ENCODE measurements at places on chromosomes 3 and 15.

DNA sequence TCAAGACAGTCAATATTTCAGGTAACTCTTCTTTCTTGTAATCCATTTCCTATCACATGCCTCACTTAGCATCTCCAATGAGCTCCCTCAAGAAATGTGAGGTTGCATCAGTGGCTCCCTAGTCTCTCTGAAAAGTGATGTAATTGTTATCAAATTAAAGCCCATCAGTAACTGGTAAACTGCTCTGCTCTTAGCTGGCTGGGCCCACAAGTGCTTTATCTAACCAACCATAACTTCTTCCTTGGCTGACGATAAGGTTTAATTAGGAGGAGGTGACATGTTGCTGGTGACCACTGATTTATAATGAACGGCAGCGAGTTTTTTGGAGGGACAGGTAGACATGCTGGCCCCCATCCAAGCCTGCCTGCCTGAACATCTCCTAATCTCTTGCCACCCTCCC lies 79.6 kb downstream of the RTP4 start:
- DNase-seq, result no peak

GRCh38 chr15:53534105-53534839 lies 225.2 kb downstream of the WDR72 start:
- no peak for DNase-seq

DNA sequence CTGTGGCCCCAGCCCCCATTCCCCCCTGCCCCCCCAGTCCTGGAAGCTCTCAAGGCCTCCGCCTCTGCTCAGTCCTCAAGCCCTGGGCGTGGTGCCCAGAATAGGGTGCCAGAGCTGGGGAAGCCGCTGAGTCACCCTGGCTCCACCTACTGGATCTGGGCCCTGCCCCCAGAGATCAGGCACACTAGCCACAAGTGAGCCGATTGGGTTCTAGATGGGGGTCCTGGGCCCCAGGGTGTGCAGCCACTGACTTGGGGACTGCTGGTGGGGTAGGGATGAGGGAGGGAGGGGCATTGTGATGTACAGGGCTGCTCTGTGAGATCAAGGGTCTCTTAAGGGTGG lies 5.7 kb downstream of the EIF4G1 start:
- DNase-seq, result no peak

DNA sequence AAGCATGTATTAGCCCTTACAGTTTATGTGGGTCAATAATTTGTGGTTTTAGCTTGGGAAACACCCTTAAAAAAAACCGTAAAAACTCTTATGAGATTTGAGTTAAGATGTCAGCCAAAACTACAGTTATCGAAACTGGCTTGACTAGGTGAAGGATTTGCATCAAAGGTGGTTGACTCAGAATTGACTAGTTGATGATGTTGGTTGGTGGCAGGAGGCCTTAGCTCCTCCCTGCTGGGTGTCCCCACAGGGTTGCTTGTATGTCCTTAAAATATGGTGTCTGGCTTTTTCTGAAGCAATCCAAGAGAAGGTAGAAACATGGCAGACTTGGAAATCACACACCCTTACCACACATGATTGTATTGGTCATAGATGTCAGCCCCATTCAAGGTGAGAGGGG lies 305.1 kb downstream of the ROBO2 start:
- DNase-seq, result no peak

DNA sequence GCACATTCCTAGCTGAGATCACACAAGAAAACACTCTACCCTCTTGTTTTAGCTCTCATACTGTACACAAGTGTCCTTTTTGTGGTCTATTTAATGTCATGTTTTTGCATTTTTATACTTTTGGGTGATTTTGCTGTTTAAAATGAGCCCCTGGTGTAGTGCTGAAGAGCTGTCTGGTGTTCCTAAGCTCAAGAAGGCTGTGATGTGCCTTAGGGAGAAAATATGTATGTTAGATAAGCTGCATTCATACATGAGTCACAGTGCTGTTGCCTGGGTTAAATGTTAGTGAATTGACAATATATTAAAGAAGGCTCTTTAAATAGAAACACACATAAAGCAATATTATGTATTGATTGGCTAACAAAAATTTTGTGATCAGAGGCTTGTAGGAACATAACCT lies 387.4 kb upstream of the C2CD4B start:
- no peak for DNase-seq

- DNase-seq, result no peak
Observed at GRCh38 chr3:119873646-119874045, 91.7 kb downstream of the NR1I2 start.

DNA sequence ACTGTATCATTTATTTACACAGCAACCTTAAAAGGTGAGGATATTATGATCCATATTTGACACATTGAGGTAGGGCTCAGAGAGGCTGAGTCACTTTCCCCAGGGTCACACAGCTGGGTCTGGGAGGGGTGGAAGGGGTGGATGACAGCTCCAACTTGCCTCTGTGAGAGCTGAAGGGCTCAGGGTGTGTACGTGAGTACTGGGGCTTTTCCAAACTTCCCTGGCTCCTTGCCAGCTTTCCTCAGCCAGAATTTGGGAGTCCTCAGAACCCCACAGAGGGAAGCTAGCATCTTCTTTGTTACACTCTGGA lies 58.3 kb upstream of the SLC6A11 start:
- DNase-seq, result no peak

DNA sequence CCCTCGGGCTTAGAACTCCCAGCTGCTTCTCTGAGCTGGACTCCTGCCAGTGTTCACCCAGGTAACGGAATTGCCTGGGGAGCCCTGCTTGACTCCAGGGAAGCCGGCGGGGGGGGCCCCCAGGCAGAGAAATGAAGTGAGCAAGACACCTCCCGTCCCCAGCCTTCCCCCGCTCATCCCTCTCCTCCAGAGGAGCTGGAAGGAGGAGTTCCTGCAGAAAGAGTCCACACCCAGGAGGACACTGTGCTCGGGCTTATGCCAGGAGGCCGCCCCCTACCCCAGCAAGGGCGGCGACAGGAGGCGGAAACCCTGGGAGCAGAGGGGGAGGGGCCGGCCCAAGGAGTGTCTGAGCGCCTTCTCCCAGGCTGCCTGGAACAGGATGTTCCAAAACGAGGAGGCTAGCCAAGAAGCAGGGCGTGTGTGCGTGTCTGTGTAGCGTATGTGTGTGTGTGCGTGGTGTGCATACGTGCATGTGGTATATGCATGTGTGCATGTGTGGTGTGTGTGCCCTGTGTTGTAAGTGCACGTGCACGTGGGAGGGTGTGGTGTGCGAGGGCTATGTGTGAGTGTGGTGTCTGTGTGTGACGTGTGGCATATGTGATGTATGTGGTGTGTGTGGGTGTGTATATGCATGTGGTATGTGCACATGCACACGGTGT lies 511.3 kb downstream of the SHQ1 start:
- no peak for DNase-seq

- DNase-seq, result no peak
Observed at GRCh38 chr15:82677720-82678323, 30.7 kb upstream of the CPEB1 start.

DNA sequence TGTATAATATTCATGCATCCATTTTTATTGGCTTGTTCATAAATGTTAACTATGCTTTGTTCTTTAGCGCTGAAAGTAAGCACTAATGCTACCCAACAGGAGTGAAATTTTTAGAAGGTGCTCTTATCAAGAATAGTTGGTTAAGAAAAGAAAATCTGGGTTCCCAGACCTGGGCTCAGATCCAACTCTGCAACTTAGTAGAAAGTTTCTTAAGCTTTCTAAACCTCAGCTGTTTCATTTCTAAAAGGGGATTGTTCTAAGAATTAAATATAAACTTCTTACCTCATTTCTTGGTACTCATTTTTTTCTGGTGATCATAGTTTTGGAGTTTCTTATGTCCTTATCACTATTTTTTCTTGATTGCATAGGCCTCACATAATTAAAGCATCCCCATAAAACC lies 12.1 kb downstream of the ARPP21 start:
- no peak for DNase-seq

DNA sequence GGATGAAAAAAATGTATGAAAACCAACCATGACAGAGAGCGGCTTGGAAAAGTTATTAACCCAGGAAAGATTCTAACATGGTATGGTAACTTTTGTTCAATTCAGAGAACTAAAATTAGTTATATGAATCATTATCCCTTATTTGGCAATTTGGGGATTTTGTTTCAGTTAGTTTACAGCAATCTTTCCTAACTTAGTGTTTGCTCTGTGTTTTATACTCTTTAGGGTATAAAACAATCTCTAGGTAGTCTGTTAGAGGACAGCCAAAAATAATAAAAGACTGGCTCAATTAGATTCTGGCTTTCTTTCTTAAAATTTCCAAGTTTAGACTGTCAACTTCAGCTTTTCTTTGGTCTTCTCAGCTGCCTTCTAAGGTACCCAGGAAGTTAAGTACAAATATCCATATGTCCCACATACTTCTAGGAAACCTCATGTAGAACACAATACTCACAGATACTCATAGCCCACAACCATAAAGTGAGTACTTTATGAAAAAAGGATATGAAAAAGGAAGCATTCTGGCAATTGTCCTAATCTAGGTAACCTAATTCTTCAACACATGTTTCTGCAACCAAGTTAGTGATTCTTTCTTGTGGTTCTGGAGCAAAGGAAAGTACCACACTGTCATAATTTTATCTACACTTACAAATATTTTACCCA lies 849.3 kb downstream of the ROBO1 start:
- no peak for DNase-seq

DNA sequence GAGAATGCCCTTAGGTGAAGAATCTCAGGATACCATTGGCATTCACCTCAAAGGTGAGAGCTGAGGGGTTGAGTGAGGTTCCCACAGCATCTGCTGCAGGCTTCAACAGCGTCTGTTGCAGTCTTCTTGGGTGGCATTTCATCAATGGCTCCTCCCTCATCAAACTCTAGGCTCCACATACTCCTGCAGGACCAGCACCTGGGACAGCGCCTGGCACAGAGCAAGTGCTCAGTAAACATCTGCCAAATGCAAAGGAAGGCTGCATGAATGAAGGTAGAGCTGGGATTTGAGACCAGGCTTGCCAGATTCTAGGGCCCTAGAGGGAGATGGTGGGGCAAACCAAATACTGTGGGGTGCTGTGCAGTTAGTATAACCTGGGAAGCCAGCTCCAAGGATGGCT lies 9.6 kb downstream of the TRH start:
- no peak for DNase-seq

GRCh38 chr3:99176169-99176964 lies 274.9 kb upstream of the DCBLD2 start:
- no peak for DNase-seq

DNA sequence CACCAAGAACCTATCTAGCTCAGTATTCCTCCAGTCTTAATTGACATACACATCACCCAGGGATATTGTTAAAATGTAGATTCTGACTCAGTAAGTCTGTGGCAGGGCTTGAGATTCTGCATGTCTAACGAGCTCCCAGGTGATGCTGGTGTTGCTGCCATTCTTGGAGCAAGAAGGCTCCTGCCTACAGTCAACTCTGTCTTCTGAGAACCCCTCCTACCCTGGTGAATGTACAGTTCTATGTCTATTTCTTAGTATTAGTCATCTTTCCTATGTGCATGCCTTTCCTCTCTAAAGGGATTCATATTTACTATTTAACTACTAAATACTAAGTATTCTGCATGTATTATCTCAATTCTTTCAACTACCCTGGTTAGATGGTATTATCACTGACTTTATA lies 268.7 kb downstream of the EDEM1 start:
- peak; percentile 5 for DNase-seq

- DNase-seq, result no peak
Observed at GRCh38 chr3:122355612-122356011, 27.4 kb downstream of the MIX23 start.

DNA sequence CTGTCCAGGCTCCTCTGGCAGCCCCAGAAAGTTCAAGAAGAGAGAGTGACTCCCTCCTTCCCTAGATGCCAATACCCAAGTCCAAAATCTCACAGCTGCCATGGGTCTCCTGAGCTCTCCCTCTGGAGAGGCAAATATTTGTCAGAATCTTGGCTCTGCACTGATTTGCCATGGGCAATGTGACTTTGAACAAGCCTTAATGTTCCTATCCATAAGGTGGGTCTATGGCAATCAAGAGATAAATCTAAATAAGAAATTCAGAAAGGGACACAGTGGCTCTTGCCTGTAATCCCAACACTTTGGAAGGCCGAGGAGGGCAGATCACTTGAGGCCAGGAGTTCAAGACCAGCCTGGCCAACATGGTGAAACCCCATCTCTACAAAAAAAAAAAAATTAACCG lies 12.4 kb upstream of the WNT7A start:
- DNase-seq, result no peak

DNA sequence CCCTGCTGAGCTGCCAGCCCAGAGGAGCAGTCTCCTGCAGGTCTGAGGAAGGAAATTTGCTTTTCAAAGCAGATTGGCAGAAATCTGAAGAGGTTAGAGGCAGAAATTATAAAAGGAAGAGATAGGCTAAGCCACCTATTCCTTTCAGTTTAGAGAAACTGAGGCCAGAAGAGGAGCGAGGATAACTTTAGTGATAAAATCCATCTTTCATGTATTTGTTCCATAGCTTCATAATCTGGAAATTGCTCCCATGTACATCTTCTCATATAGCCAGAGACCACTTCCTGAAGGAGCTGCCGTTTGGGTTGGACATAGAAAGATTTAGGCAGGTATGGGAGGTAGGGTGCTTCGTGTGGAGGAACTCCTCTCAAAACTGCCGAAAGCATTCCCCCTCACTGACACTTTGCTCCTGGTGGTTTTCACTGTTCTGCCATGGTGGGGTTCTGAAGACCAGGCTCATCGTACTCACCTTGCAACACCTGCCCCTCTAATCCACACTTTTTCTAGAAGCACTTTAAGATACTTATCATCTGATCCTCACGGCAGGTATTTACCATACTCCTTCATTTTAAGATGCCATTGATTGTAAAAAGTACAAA lies 670 bp upstream of the ACAP2 start:
- no peak for DNase-seq

DNA sequence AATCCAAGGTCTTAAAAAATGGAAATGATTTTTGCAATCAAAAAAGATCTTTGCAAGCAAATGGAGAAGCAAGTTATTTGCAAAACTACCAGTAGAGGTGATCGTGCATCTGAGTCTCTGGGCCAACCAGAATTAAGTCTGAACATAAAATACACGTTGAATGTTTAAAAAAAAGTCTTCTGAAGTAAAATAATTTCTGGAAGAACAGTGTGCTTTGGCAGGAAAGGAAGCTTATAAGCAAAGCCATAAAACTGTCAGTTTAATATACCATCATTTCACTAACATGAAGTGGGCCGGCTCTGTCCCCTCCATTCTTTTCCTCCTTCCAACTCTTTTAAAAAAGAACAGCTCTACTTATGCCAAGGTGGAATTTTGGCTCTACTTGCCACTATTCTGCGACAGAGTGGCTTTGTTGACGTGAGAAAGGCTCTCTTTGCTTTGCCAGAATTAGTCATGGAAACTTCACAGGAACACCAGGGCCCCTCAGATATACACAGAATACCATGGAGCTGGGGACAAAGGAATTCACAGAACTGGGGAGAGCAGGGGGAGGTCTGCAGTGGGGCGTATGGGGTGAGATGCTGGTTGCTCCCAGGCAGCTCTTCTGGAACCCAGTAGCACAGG lies 29.8 kb downstream of the FSTL1 start:
- DNase-seq, result no peak

GRCh38 chr3:13093687-13094086 lies 20.5 kb upstream of the IQSEC1 start:
- DNase-seq, result no peak

All from T-helper 2 cell (primary cell).